ENCODE measurements at places on chromosomes 12 and 14. TPM values are rescaled to one million over a fixed set of nuclear protein-coding genes. Genes with fewer than 3 reads are reported as not detected.
A peak's percentile ranks its signal among the peaks of the same experiment; 100 is the strongest.

Gene SIX6
- total RNA-seq, result not detected

Gene MSRB3
- 45.6 TPM for total RNA-seq

Gene POLE2
- 1.1 TPM for total RNA-seq

Gene IL31
- total RNA-seq, result not detected

Gene ARMH4
- 7.2 TPM for total RNA-seq

Gene WSCD2
- 21.4 TPM for total RNA-seq

Gene SPX
- 1.5 TPM for total RNA-seq

Gene MORN3
- not detected for total RNA-seq

Gene KRT74
- total RNA-seq, result not detected

DNA sequence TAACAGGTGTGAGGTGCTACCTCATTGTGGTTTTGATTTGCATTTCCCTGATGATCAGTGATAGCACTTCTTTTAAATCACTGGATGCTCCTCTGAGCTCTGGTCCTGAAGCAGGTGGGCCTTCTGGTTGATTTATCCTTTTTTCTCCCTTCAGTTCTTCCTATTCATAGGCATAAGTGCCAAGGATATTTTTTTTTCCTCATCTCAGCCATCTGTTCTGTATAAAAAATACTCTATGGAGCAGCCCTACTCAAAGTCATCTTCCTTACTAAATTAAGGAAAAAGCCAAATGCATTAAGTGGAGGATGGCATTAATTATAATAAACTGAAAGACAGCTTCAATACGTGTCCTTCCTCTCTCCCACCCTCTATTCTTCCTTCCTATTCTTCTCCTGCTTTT is 18.4 kb downstream of the SPIC start:
- no peaks in the 10 kb centered on the region for H3K27me3 ChIP-seq
- no peaks in the 10 kb centered on the region for H3K4me1 ChIP-seq
- no peak overlapping the region for H3K4me3 ChIP-seq
- no peaks in the 10 kb centered on the region for H3K36me3 ChIP-seq
- no peak for DNase-seq

GRCh38 chr12:49054524-49054923 is 6.1 kb downstream of the KMT2D start:
- no peak overlapping the region for H3K4me3 ChIP-seq
- peaks cover 53% of the 10 kb centered on the region for H3K36me3 ChIP-seq
- H3K27me3 ChIP-seq, result no peaks in the 10 kb centered on the region
- DNase-seq, result no peak
- H3K27ac ChIP-seq, result no peak overlapping the region

GRCh38 chr14:67508956-67509355 is 20.4 kb upstream of the TMEM229B start:
- no peak for DNase-seq
- no peaks in the 10 kb centered on the region for H3K36me3 ChIP-seq
- H3K4me1 ChIP-seq, result peaks cover 3% of the 10 kb centered on the region
- no peak overlapping the region for H3K4me3 ChIP-seq
- no peak overlapping the region for H3K27ac ChIP-seq

GRCh38 chr12:121110211-121110940 is 22.3 kb upstream of the P2RX7 start:
- no peaks in the 10 kb centered on the region for H3K27me3 ChIP-seq
- H3K36me3 ChIP-seq, result no peaks in the 10 kb centered on the region
- peaks cover 2% of the 10 kb centered on the region for H3K4me1 ChIP-seq
- peak; percentile 23 for DNase-seq

GRCh38 chr12:131591136-131591535 is 119.8 kb upstream of the SFSWAP start:
- no peak overlapping the region for H3K4me3 ChIP-seq
- H3K4me1 ChIP-seq, result no peaks in the 10 kb centered on the region
- no peak for DNase-seq
- no peaks in the 10 kb centered on the region for H3K27me3 ChIP-seq
- no peaks in the 10 kb centered on the region for H3K36me3 ChIP-seq
- no peak overlapping the region for H3K27ac ChIP-seq

DNA sequence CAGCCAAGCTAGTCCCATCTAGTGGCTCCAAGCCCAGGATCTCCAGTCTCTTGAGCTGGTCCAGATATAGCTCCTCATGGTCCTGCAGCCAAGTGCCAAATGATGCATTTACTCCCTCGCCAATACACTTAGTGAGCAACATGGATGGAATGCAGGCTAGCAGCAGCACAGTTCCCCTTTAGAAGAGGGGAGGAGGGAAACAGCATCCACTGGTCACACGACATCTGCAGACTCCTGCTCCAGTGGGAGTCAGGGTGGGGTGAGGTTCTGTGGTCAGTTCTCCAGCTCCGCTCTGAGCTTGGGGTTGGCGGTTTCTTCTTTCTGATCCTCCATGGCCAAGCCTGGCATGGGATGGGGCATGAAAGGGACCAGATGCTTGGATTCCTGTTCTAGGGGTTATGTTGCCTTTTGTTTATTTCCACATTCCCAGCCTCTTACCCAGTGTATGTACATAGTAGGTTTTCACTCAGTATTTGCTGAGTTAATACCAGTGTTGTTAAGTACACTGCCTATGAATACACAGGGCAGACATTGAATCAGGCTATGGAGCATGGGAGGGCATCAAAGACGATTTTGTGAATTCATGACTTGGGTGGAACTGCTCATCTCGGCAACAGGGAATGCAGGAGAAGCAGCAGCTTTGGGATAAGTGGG is 57.3 kb downstream of the GALNT16 start:
- DNase-seq, result peak; percentile 20
- no peak overlapping the region for H3K27ac ChIP-seq
- no peaks in the 10 kb centered on the region for H3K36me3 ChIP-seq

DNA sequence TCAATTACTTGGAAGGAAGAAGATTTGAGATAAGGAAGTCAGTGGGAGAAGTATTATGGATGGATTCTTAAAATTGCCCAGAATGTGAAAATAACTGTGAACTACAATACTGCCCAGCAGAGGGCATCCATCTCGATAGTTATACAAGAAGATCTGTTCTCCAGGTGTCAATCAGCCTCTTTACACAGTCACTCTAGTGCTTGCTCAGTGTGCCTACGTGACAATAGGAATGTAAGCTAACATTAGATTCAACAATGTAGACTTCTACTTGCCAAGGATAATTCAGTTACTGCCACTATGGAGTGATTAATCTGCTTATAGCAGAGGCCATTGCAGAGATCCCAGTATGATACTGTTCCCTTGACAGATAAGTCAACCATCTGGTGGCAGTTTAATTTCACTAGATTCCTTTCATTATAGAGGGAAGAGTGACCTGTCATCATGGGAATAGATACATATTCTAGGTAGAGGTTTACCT is 10.6 kb upstream of the MAP4K5 start:
- H3K27ac ChIP-seq, result no peak overlapping the region
- H3K27me3 ChIP-seq, result no peaks in the 10 kb centered on the region
- H3K4me1 ChIP-seq, result no peaks in the 10 kb centered on the region
- H3K36me3 ChIP-seq, result no peaks in the 10 kb centered on the region
- no peak overlapping the region for H3K4me3 ChIP-seq
- peak; percentile 74 for DNase-seq

- H3K4me1 ChIP-seq, result no peaks in the 10 kb centered on the region
- DNase-seq, result no peak
- H3K36me3 ChIP-seq, result no peaks in the 10 kb centered on the region
- no peak overlapping the region for H3K27ac ChIP-seq
- H3K27me3 ChIP-seq, result no peaks in the 10 kb centered on the region
Observed at GRCh38 chr12:107115119-107115518, 21.8 kb upstream of the CRY1 start.

DNA sequence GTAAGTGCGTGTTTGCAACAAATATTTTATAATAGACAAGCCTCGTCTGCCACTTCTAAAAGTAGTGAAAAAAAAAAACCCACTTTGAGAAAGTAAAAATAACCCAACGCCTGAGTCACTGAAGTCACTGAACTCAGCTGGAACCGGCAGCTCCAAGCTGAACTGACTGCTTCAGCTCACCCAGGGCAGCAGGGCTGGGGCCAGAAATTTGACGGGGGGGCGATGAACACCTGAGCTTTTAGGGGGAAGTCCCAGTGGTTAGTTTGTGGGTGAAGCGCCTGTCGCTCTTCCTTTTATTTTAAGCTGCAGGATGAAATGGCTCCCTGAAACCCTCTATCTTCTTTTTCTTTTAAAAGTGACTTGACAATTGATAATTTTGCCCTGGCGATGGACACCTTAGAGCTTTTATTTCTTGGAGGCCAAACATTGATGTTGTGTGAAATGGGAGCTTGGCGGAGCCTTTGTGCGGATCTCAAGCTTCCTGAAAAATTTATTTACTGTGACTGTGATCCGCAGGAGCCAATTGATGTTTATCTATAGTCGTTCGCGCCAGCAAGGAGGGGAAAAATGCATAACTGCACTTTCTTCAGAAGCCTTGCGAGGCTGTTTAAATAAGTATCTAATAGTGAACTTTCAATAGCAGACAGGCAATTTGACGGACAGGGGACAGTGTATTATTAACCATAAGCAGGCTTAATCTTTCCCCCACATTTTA is 173.2 kb upstream of the MYL2 start:
- no peaks in the 10 kb centered on the region for H3K27me3 ChIP-seq
- no peak overlapping the region for H3K27ac ChIP-seq
- H3K4me3 ChIP-seq, result no peak overlapping the region
- no peaks in the 10 kb centered on the region for H3K36me3 ChIP-seq

- no peak overlapping the region for H3K27ac ChIP-seq
- H3K27me3 ChIP-seq, result no peaks in the 10 kb centered on the region
- no peaks in the 10 kb centered on the region for H3K36me3 ChIP-seq
- H3K4me3 ChIP-seq, result no peak overlapping the region
- no peaks in the 10 kb centered on the region for H3K4me1 ChIP-seq
- no peak for DNase-seq
Observed at GRCh38 chr14:46490238-46490685, 161.3 kb downstream of the RPL10L start.

DNA sequence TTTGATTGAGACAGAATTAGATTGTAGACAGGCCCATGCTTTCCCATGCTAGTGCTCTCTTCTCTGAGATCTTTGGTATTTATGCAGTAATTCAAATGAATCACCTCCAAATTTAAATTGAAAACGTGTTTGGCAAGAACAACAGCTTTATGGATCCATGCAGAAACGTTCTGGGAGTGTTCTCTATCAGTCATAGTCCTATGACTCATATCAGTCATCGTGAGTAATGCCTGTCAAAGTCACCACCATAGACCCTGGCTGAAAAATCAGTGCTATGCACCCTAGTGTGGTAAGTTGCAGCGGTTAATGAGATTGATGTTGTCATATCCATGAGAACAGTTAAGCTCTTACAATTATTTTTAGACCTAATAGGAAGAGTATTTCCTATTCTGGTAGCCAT is 90.1 kb upstream of the FOXG1 start:
- no peaks in the 10 kb centered on the region for H3K27me3 ChIP-seq
- no peaks in the 10 kb centered on the region for H3K4me1 ChIP-seq
- no peak overlapping the region for H3K4me3 ChIP-seq
- no peaks in the 10 kb centered on the region for H3K36me3 ChIP-seq
- no peak for DNase-seq

- H3K27ac ChIP-seq, result peak overlapping the region; percentile 94
- H3K27me3 ChIP-seq, result no peaks in the 10 kb centered on the region
- no peaks in the 10 kb centered on the region for H3K36me3 ChIP-seq
- no peaks in the 10 kb centered on the region for H3K4me1 ChIP-seq
- H3K4me3 ChIP-seq, result peak overlapping the region; percentile 87
- DNase-seq, result peak; percentile 47
Observed at GRCh38 chr12:9064815-9065606, 50.7 kb downstream of the A2M start.

DNA sequence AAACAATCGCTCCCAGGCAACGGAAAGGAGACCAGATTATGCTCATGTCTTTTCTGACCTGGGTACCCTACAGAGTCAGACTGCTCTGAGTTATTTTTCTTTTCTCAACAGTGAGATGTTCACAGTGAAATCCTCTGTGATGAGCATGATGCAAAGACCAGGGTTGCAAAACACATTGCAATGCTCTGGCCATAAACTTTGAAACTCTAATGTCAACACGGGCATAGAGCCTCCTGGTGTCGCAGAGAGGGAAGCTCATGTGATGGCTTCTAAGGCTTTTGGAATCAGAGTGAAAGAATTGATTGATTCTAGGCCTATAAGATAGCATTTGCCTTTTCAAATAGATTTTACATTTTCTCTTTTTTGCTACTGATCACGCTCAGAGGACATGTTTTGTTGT is 193.4 kb downstream of the RASSF9 start:
- H3K27ac ChIP-seq, result no peak overlapping the region
- H3K4me1 ChIP-seq, result no peaks in the 10 kb centered on the region
- H3K27me3 ChIP-seq, result no peaks in the 10 kb centered on the region
- no peak overlapping the region for H3K4me3 ChIP-seq

DNA sequence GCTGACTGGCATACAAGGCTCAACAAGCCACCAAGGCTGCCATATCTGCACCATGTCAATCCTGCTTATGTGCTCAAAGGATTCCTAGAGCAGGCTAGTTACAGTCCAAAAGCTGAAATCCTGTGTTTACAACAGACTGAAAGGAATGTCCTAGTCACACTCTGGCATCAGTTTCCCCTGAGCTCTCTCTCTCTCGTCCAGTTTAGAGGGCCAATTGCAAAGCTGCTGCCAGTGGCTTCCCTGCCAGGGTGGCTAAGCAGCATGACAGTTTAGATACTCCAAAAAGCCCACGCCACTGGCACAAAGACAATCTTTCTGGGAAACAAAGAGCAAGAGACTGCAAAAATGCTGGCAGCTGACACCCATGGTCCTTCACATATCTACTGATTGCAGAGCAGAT is 392.1 kb downstream of the RPS29 start:
- H3K27me3 ChIP-seq, result no peaks in the 10 kb centered on the region
- no peak overlapping the region for H3K4me3 ChIP-seq
- H3K4me1 ChIP-seq, result no peaks in the 10 kb centered on the region
- H3K27ac ChIP-seq, result no peak overlapping the region
- no peak for DNase-seq

- peak overlapping the region; percentile 53 for H3K27ac ChIP-seq
- H3K4me1 ChIP-seq, result no peaks in the 10 kb centered on the region
- H3K4me3 ChIP-seq, result no peak overlapping the region
- H3K36me3 ChIP-seq, result no peaks in the 10 kb centered on the region
Observed at GRCh38 chr14:99241325-99242010, 30.5 kb downstream of the BCL11B start.

GRCh38 chr14:97196336-97196735 is 399.2 kb downstream of the VRK1 start:
- no peaks in the 10 kb centered on the region for H3K4me1 ChIP-seq
- H3K27me3 ChIP-seq, result no peaks in the 10 kb centered on the region
- no peaks in the 10 kb centered on the region for H3K36me3 ChIP-seq

DNA sequence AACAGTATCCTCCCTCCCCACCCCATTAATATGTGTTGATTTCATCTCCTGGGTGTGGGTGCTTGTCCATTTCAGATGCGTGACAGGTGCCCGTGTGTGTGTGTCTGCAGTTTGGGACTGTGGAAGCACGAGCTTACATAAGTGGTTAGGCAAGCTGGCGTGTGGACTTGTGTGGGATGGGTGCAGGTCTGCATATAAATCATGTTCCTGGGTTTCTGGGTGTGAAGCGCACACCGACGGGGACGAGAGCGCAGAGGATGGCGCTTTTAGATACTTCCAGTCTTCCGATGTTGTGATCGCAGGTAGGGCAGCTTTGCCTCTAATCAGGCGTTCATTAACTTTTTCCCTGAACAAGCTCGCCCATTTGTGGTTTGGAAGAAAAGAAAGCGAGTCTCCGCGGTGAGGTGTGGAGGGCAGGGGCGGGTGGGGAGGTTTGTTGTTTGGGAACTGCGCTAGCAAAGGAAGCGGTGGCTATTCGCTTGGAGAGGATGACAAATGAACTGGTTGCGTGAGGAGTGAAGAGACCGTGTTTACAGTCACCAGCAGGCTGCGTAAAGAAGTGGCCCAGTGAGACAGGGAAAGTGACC is 865 bp downstream of the RGS6 start:
- peak overlapping the region; percentile 85 for H3K27ac ChIP-seq
- H3K4me1 ChIP-seq, result no peaks in the 10 kb centered on the region
- H3K36me3 ChIP-seq, result no peaks in the 10 kb centered on the region
